Smooth muscle cell of the umbilical artery (primary cell): ENCODE measurements at places on chromosomes 1 and 21. TPM values are rescaled to one million over a fixed set of nuclear protein-coding genes. Genes with fewer than 3 reads are reported as not detected.

Gene OR10Z1
- not detected in 2 replicates for total RNA-seq

Gene AMY2A
- not detected in 2 replicates for total RNA-seq

Gene TMEM54
- 31.5 and 37.3 TPM in 2 replicates for total RNA-seq

Gene RHCE
- 1.2 and 1.8 TPM in 2 replicates for total RNA-seq

Gene S100A14
- not detected in 2 replicates for total RNA-seq

Gene KLF17
- 0.05 TPM in 1 of 2 replicates, not detected in the other for total RNA-seq

Gene CLDN17
- not detected in 2 replicates for total RNA-seq
